ENCODE measurements at places on chromosomes 1 and 21.

- no peak for DNase-seq
Observed at GRCh38 chr1:222104097-222104496, 362.2 kb upstream of the DUSP10 start.

DNA sequence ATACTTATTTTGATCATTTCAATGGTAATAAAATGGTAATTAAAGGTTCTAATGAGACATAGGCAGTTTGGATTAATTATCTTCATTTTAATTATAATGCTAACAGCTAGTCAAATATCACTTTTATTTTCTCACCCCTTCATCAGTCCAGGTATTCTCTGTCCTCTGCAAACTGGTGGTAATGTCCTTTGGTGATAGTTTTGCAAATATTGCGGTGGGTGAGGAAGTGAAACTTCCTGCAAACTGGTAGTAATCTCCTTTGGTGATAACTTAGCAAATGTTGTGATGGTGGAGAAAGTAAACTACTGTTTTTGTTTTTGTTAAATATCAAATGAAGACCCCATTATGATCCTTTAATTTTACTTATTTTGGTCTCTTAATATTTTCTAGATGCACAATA, 209.0 kb downstream of the AMY1C start:
- no peak for DNase-seq

GRCh38 chr21:32186804-32187203, 92.0 kb downstream of the MIS18A start:
- no peak for DNase-seq

GRCh38 chr21:33286076-33286475, 19.9 kb downstream of the IL10RB start:
- DNase-seq = no peak

GRCh38 chr1:230230273-230230672, 163.2 kb downstream of the GALNT2 start:
- DNase-seq = no peak

DNA sequence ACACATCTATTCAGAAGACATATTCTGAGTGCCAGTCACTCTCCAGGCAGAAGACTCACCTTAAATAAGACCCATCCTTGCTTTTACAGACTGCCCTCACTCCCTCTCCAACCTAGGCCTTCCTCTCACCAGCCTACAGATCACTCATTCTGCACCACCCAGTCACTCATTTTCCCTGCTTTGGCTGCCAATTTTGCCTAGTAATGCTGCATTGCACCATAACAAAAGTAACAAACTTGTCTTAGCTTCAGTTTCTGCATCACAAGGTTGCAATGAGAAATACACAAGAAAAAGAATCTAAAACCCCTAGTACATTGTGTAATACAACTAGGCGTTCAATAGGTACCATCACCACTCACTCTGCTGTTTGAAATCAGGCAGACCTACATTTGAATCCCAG, 292.4 kb downstream of the PLPP3 start:
- no peak for DNase-seq

- no peak for DNase-seq
Observed at GRCh38 chr1:32181065-32181464, 1.6 kb downstream of the TXLNA start.

DNA sequence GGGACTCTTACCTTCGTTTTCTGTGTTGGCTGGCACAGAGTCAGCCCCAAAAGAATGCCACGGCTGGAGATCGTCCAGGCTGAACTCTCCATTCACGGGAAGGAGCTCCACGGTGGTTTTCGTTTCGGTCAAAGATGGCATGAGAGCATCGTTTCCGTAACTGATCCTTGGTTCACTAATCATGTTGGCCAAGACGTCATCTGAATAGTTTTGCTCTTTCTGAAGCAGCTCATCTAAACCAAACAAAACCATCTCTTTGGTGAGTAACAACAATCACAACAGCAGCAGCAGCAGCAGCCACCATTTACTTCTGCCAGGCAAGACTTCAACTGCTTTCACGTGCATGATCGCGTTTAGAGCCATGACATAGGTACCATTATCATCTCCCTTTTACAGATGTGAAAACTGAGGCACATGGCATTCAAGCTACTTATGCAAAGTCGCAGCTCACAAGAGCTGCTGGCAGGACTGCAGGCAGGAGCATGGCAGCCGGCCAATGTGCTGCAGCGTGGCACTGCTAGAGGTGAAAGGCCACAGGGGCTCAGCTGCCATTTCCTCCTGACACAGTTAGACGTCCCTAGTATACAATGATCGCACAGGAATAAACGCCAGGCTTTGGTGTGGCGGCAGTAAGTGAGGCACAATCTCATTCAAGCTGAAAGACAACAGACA, 177.1 kb downstream of the GABPA start:
- DNase-seq = no peak

DNA sequence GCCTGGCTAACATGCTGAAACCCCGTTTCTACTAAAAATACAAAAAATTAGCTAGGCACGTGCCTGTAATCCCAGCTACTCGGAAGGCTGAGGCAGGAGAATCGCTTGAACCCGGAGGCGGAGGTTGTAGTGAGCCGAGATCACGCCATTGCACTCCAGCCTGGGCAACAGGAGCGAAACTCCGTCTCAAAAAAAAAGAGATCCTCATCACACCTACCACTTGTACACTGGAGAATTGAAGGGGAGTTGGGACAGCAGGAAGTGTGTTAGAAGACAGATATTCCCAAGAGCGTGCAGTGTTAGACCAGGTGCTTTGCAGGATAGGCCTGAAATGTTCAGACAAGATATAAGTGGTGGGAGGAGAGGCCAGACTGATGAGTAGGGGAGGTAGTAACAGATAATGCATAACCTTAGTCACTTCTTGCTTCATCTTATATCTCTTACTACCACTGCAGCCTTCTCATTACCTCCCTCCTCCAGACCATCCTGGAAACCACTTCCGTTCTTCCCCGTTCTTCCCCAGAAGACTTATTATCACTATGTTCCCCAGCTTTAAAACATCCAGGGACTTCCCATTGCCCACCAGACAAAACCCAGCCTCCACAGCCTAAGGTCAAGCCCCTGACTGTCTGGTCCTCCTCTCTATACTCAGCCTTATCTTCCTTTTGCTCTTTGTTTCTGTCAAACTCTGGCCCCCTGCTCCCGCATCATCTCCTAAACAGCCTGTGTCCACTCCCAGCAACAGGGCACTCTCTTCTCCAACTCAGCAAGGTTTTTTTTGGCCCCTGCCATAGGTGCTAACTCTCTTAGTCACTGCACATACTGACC, 21.3 kb downstream of the FAM20B start:
- no peak for DNase-seq

DNA sequence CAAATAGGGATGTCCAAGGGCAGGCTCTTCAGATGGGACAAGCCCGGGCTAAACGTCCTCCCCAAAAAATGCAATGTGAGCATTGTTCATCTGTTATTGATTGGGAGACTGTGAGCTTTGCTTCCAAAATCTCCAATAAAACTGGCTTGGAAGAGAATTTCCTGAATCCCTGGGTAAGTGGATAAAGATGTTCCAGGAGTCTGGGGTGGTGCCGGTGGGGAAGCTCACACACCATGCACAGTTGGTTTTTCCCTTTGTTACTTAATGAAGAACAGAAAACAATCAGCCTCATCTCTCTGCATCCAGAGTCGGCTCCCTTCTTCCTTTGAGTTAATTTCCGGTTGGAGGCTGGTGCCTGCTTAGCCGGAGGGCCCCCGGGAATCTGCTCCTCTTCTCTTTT, 72.1 kb upstream of the ZBTB40 start:
- no peak for DNase-seq
